ENCODE measurements at places on chromosomes 12 and 14. TPM values are rescaled to one million over a fixed set of nuclear protein-coding genes. Genes with fewer than 3 reads are reported as not detected.

The PLEKHD1 gene
- polyA plus RNA-seq: 0.01 TPM

The ASPG gene
- 0.05 TPM for polyA plus RNA-seq

The PLEKHA5 gene
- 2.5 TPM for polyA plus RNA-seq

The STON2 gene
- not detected for polyA plus RNA-seq

The FOXN4 gene
- not detected for polyA plus RNA-seq

The CTSG gene
- polyA plus RNA-seq: not detected

The ADAM21 gene
- polyA plus RNA-seq: 0.05 TPM

The C12orf54 gene
- polyA plus RNA-seq: not detected

The ARL6IP4 gene
- 193 TPM for polyA plus RNA-seq

The MYH6 gene
- polyA plus RNA-seq: not detected

The DNAI7 gene
- polyA plus RNA-seq: not detected

The LRP1-AS gene
- polyA plus RNA-seq: not detected

The CYP27B1 gene
- 0.62 TPM for polyA plus RNA-seq

The PTGER2 gene
- polyA plus RNA-seq: not detected

The TSPAN11 gene
- polyA plus RNA-seq: 3.7 TPM

The ATP2A2 gene
- 102 TPM for polyA plus RNA-seq

The GLT1D1 gene
- polyA plus RNA-seq: not detected

The OVCH1 gene
- polyA plus RNA-seq: 0.01 TPM

The RNU4-1 gene
- under 0.01 TPM for polyA plus RNA-seq

The KRT8 gene
- 23.5 TPM for polyA plus RNA-seq

The GRIP1 gene
- polyA plus RNA-seq: 0.04 TPM

The CLEC14A gene
- 569 TPM for polyA plus RNA-seq

The NANOG gene
- not detected for polyA plus RNA-seq

The ETFBKMT gene
- 1.2 TPM for polyA plus RNA-seq

The TDRD9 gene
- 0.52 TPM for polyA plus RNA-seq

The MDGA2 gene
- polyA plus RNA-seq: not detected

The ZDHHC17 gene
- 14.9 TPM for polyA plus RNA-seq

The CLEC4D gene
- not detected for polyA plus RNA-seq

The CLEC6A gene
- not detected for polyA plus RNA-seq

The MARS1 gene
- polyA plus RNA-seq: 98.8 TPM

The TFCP2 gene
- polyA plus RNA-seq: 10.2 TPM

The ACSM4 gene
- polyA plus RNA-seq: not detected

The OR6C4 gene
- not detected for polyA plus RNA-seq

The SLC24A4 gene
- polyA plus RNA-seq: 0.08 TPM

The DNAJC22 gene
- 1.4 TPM for polyA plus RNA-seq

The CELA1 gene
- polyA plus RNA-seq: not detected

The SOX5 gene
- 0.24 TPM for polyA plus RNA-seq

The TAS2R19 gene
- 0.12 TPM for polyA plus RNA-seq

The PZP gene
- polyA plus RNA-seq: 0.73 TPM

The SLCO1B1 gene
- polyA plus RNA-seq: not detected

The ACOT6 gene
- not detected for polyA plus RNA-seq

The SPIC gene
- not detected for polyA plus RNA-seq

The UBR7 gene
- polyA plus RNA-seq: 16.8 TPM

The KRT81 gene
- not detected for polyA plus RNA-seq

The CCDC175 gene
- polyA plus RNA-seq: not detected

The REM2 gene
- 0.06 TPM for polyA plus RNA-seq

The MGP gene
- 538 TPM for polyA plus RNA-seq

The KCNH3 gene
- 0.13 TPM for polyA plus RNA-seq

The IAPP gene
- not detected for polyA plus RNA-seq

All from endothelial cell of umbilical vein (primary cell).